Smooth muscle cell of trachea (primary cell): ENCODE measurements at places on chromosomes 5 and 9. TPM values are rescaled to one million over a fixed set of nuclear protein-coding genes. Genes with fewer than 3 reads are reported as not detected.

HTR1A gene
- total RNA-seq, result not detected in 2 replicates

RAPGEF1 gene
- 18.6 and 35.9 TPM in 2 replicates for total RNA-seq

IFNA21 gene
- total RNA-seq, result not detected in 2 replicates

PSD2 gene
- total RNA-seq, result 0.17 TPM in 1 of 2 replicates, not detected in the other

FBXO10 gene
- 9.9 and 23.0 TPM in 2 replicates for total RNA-seq

FOXD4 gene
- 0.17 TPM in 1 of 2 replicates, not detected in the other for total RNA-seq

TAF1L gene
- under 0.01 TPM in 2 replicates for total RNA-seq

ECM2 gene
- 5.7 and 6.1 TPM in 2 replicates for total RNA-seq

VLDLR gene
- 19.8 and 22.0 TPM in 2 replicates for total RNA-seq

IFNK gene
- total RNA-seq, result not detected in 2 replicates

MEIKIN gene
- total RNA-seq, result not detected in 2 replicates

C9 gene
- total RNA-seq, result under 0.01 TPM in 1 of 2 replicates, not detected in the other

FOXE1 gene
- not detected in 2 replicates for total RNA-seq

ANXA2R gene
- total RNA-seq, result 1.7 and 3.9 TPM in 2 replicates

TRPM6 gene
- under 0.01 TPM in 2 replicates for total RNA-seq

SLC9A3 gene
- 0.87 and 1.3 TPM in 2 replicates for total RNA-seq

FGF10 gene
- total RNA-seq, result 1.7 and 7.3 TPM in 2 replicates

SLC25A2 gene
- total RNA-seq, result 0.50 and 1.0 TPM in 2 replicates

RASGEF1C gene
- not detected in 2 replicates for total RNA-seq

NR5A1 gene
- total RNA-seq, result not detected in 2 replicates

PGM5 gene
- 88.8 and 110 TPM in 2 replicates for total RNA-seq

OR1Q1 gene
- total RNA-seq, result not detected in 2 replicates

CTSV gene
- total RNA-seq, result 0.33 and 1.5 TPM in 2 replicates

ZCCHC9 gene
- 41.2 and 48.1 TPM in 2 replicates for total RNA-seq

OSMR gene
- total RNA-seq, result 73.0 and 74.9 TPM in 2 replicates

TXN gene
- 280 and 530 TPM in 2 replicates for total RNA-seq

SPEF2 gene
- total RNA-seq, result 4.1 and 5.2 TPM in 2 replicates

TMEM252 gene
- not detected in 2 replicates for total RNA-seq
